ENCODE measurements at places on chromosomes 6 and 20.

DNA sequence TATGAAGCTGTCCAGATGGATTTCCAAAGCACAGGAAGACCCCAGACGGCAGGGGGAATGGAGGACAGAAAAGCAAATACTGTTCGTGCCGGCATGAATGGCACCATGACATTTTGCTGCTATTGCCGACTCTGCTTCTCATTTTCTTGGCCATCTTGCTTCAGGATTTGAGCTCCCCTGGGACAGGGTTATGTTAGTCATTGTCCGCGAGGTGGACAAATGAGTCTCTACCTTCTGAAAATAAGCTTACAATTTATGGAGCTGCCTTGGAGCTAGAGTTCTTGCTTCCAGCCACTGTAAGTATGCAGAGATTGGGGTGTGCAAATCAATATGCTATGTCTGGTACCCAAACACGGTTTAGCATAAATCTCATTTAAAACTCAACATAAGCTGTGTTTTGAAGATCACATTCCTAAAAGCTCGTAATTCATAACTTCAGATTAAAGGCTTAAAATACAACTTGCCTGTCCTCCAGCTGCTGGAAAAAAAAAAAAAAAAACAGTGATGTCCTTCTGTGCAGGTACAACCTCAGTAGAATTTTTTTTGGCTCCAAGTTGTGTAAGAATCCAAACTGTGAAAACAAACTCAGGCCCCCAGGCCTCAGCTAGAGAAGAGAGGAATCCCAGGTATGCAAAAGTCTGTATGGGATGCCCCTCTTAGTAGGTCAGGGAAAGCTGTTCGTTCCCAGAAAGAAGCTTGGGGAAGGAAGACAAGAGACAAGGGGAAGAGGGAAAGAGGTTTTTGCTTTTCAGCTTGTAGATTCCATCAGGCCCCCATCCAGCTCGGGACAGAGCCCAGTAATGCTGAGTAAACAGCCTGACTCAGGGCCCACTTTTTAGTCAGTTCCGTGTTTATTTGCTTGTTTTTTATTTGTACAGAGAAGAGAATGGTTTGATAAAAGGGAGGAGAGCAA, 184.2 kb upstream of the FOXA2 start:
- no peak for DNase-seq

GRCh38 chr6:146857980-146858347, 259.2 kb downstream of the ADGB start:
- no peak for DNase-seq

- peak; percentile 97 for DNase-seq
These were observed 8.2 kb downstream of the EDN3 start for GRCh38 chr20:59308493-59309201.

DNA sequence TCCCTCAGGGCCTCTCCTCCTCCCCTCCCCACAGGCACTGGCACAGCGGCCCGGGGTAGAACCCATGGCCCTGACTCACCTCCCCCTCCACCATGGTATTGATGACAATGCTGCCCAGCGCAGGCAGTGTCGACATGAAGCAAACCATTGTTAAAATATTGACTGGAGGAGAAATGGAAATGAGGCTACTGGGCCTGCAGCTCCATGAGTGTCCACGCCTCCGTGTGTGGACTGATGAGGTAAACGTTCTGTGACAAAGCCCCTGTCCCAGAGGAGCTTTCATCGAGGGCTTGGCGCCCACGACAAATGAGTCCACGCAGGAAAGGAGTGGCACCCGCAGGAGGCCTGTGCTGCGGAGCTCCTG, 402.7 kb downstream of the TAF4 start:
- no peak for DNase-seq

DNA sequence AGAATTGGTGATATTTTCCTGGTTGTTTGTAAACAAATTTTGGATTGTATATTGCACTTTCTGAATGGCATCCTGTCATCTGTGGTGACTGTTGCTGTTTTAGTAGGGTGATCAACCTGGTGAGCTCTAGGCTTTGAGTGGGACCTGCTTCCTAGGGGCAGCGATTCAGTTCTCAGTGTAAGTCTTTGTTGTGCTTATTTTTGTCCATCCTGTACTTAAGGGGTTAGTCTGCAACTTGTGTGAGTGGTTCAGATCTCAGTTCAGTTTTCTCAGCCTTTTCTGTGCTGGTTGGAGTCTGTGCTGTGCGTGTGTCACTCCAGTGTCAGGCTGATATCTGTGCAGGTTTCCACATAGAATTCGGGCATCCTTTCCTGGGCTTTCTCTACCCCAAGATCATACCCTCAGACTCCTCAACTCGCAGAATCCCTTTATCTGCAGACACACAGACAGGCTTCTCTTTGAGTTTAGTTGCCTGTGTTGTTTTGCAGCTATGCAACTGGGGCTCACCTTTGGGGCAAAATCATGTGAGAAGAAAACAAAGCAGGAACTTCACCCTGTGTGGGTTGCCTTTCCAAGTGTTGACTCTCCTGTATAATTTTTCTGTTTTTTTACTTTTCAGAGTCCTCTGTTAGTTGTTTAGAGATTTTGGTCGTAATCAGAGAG, 177.7 kb downstream of the FARS2 start:
- DNase-seq, result no peak

DNA sequence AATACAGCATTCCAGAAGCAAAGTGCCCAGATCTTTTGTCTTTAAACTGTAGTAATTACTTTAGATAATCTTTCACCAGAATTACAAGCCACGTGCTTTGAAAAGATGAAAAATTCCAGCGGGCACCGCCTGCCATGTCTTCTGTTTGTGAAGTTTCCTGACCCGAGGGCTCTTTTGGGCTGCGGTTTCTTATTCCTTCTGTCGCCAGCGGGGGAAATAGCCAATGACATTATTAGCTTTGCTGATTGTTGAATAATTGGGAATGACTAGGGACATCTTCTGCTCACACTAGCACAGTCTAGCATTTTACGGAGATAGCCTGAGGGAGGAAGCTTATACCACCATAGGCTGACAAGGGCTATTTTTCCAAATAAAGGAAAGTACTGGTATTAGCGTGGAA, 124.7 kb downstream of the SAMD5 start:
- no peak for DNase-seq

GRCh38 chr6:28867086-28867409, 56.7 kb downstream of the TRIM27 start:
- DNase-seq, result no peak

DNA sequence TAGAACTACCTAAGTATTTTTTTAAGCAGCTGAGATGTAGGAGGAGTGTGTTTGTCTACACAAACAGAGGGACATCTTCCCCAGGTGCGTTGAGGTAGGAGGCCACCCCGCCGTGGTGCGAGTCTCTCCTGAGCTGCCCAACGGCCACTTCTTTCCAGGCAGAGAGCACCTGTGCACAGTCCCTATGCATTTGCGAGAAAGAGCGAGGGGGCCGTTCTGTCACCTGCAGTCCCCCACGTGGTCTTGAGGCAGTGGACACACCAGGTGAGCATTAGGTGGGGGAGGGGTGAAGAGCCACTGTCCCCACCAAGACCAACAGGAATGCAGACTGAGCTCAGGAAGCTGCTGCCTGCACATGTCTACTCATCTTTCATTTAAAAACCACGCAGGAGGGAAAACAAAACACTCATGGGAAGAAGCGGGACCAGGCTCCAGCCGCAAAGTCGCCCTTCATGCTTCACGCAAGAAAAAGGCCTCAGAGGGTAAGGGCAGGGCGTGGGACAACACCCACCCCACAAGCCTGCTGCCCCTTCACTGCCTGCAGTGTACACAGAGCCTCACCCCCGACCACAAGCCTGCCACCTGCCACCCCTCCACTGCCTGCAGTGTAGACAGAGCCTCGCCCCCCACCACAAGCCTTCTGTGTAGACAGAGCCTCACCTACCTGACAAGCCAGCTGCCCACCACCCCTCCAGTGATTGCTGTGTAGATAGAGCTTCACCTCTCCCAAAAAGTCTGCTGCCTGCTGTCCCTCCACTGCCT, 142.0 kb downstream of the DLL1 start:
- no peak for DNase-seq

- no peak for DNase-seq
These were observed 21.9 kb upstream of the GSTA3 start for GRCh38 chr6:52931351-52931750.

GRCh38 chr6:42101186-42101657, 41.2 kb downstream of the C6orf132 start:
- DNase-seq, result peak; percentile 79

DNA sequence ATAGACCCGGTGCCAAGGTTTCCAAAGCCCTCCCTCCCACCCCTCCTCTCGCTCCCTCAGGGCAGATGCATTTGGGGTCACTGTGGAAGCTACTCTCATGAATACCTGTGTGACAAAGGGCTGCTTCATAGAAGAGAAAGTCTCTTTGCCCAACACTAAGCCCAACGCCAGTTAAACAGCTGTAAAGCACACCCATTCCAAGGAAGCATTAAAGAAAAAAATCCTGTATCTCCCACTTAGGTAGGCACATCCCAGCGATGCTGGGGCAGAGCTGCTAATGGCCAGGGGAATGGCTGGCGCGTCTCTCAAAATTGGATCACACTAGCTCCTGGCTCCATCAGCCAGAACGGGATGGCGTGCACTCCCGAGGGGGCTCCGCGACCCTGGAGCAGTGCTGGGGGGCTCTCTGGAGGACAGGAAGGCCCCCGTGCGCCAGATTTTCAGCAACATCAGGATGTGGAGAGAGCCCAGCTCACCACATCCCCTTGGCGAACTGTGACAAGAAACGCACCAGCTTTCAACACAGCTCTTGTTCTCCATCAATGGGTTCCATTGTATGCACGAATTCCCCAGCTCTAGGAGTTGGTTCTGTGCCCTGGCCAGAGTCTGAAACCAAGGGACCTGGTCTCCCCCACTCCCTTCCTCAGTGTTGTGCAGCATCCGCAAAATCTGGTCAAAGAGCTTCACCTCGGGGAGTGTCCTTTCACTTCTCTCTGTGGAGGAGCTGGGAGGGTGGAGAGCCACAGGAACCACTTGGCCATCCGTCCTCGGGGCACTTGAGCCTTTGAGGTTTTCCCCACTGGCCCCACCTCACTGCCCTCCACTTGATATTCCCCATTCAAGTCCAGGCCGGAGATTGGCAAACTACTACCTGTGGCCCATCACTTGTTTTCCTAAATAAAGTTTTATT, 74.1 kb downstream of the TFAP2C start:
- no peak for DNase-seq

DNA sequence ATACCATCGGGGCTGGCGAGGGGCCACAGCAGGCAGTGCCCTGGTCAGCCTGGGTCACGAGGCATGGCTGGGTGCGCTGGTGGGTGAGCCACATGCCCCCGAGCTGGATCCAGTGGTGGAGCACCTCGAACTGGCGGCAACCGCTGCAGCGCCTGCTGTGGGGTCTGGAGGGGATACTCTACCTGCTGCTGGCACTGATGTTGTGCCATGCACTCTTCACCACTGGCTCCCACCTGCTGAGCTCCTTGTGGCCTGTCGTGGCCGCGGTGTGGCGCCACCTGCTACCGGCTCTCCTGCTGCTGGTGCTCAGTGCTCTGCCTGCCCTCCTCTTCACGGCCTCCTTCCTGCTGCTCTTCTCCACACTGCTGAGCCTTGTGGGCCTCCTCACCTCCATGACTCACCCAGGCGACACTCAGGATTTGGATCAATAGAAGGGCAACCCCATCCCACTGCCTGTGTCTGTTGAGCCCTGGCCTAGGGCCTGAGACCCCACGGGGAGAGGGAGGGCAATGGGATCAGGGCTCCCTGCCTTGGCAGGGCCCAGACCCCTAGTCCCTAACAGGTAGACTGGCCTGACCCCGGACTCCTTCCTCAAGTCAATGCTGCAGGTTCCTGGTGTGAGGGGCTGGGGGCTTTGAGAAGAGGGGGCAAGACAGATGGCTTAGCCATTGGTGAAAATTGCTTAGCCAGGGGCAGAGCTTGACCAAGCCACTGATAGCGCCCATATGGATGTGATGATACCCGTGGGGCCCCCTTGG, 598 bp downstream of the TMEM239 start:
- no peak for DNase-seq

- DNase-seq, result no peak
These were observed 109.5 kb downstream of the SNX5 start for GRCh38 chr20:17859002-17859615.

DNA sequence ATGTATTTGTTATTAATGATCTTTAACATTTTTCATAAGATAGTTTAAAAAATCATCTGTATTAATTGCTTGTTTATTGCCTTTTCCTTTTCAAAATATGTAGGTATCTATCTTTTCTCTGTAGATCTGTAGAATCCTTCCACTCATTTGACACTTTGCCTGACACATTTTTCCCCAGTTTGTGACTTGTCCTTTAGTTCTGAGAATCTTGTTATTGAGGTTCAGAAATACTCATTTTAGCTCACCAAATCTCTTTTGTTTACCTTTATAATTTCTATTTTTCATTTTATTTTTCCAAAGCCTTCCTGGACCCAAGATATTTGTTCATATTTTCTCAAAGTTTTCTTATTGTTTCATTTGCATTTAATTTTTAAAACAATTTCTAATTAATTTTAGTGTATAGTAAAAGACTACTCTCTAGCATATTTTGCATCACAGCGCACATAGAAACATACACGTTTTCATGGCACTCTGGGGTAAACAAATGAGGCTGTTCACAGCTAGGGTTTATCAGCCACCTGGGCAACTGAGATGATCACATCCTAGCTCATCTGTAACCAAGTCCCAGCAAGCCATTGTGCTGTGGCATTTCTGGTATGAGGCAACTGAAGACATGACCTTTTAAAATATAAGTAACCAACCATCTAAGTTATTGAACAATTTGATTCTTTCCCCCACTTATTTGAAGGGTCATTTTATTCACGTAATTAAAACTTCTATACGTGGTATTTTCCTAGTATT, 275.7 kb downstream of the ADGB start:
- DNase-seq, result no peak

DNA sequence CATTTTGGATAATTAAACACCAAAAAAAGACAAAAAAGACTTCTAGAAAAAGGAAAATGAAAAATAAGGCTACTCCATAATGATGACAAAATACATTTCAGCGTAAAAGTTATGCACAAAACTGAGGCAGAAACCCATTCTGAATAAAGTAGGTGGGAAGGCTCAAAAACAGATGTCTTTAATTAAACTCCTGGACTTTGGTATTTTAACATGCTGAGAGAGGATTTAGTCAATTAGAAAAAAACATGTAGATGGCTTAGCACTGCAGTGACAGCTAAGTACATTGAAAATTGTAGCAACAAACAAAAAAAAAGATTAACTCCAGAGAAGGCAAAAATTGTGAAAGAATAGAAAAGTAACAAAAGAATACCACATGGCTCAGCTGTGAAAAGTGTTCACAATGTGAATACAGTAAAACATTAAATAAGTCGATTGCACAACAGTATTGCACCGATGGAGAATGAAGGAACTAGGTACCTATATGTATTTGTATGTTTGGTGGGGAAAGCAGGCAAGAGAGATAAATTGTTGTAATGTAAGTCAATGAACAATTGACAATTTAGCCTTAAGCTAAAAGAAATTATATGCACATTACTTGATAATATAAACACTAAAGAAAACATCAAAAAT, 59.5 kb downstream of the TBC1D32 start:
- DNase-seq, result no peak

- no peak for DNase-seq
These were observed 178.9 kb upstream of the HEY2 start for GRCh38 chr6:125570526-125570925.
